Fibroblast of mammary gland (primary cell): ENCODE measurements at places on chromosomes 11 and 22.

- DNase-seq, result no peak
Observed at GRCh38 chr11:71483692-71484091, 30.7 kb downstream of the NADSYN1 start.

DNA sequence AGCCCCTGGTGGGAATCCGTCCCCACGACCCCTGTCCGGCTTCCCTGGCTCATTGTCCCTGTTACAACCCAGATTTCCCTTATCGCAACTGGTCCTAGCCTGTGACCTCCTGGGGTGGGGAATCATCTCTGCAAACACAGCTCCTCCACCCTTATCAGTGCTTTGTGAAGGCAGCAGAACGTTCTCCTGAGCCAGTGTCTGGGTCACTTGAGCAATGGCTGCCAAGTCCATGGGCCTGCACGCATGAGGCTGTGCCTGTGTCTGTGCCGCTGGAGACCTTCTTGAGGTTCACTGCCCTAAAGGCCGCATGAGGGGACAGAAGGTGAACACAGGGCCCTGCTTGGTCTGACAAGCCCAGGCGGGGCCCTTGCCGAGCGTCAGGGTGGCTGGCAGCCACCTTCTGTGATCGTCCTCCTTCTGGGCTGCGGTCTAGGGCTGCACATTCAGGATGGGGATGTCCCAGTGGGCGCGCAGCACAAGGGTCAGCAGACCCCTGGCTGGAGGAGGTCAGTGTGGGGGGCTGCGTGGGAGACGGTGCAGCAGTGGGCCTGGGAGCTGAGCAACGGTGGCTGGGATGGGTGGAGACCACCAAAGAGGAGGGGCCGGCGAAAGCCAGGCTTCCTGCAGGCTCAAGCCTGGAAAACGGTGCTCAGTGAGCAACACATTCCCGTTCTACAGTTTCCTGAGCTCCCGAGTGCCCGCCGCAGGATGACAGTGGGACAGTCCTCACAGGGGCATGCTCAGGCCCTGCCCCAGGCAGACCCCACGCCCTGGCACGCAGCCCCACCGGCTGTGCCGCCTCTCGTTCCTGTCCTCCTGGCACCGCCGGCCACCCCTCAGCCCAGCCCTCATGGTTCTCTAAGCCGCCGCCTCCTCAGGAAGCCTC is 74.1 kb downstream of the CDKN1C start:
- no peak for DNase-seq

DNA sequence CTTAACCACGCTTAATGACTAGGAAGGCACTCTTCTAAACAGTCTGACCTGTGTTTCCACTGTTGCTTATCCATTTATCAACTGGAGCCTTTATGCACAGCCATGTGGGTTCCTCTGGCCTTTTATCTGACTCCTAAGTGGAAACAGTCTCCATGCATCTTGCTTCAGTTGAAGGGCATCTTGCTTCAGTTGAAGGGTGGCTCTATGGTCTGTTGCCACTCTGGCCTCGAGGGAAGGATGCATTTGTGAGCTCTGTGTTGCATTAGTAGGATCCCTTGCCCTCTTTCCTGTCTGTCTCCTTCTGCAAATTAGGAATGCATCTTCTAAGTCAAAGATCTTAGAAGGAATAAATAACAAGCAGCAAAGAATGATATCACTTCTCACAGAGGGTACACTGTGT is 25.8 kb upstream of the C11orf96 start:
- no peak for DNase-seq

DNA sequence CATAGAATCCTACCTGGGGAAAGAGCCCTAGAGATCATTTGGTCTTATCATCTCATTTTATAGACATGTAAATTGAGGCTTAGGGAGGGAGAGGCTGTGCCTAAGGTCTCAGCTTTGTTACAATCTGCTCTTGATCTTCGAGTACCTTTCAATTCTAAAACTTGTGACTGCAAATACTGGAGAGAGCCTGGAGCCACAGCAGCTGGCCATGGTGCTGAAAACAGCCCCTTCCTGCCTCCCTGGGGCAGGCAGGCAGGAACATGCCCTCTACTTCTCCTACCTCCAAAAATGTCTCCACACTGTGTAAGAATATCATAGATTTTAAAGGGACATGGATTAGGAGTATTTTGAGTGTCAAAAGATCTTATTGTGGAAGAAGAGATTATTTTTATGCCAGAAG is 52.2 kb downstream of the C22orf42 start:
- peak; percentile 5 for DNase-seq

GRCh38 chr22:33577862-33578411 is 342.3 kb downstream of the LARGE1 start:
- no peak for DNase-seq

GRCh38 chr11:70247710-70248072 is 22.8 kb upstream of the PPFIA1 start:
- DNase-seq, result no peak

DNA sequence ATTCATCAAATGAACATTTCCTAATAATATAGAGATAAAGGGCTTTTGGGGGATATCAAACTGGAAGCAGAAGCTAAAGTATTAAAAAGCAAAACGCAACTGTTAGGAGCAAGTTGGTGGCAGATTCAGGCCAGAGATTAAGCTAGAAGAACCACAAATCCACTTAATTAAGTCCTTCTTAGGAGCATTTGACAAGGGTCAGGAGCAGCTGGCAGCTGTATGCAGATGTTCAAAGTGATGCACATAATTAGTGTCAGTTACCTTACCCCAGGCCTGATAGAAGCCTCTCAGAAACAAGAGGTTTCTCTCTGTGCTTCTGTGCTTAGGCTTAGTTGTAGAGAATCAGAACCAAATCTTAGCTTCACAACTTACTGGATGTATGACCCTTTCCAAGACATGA is 546.5 kb upstream of the ANO5 start:
- no peak for DNase-seq

- peak; percentile 4 for DNase-seq
Observed at GRCh38 chr11:93329936-93330445, 551 bp upstream of the DEUP1 start.

DNA sequence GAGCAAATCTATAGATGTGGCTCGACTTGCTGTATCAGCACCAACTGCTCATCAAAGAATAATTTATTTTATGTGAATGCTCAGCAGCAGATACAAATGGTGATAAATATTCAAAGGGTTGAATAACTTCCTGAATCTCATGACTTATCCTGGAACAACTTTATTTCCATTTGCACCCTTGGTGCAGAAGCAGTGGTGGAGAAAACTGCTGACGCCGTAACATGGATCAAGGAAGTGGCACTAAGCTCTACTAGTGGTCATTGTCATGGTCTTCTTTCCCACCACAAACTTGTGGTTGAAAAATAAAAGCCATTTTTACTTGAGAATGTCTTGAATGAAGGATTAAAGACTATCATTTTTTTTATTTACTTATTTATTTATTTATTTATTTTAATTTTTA is 14.6 kb downstream of the MARK2 start:
- no peak for DNase-seq

GRCh38 chr22:49111085-49111484 is 716.6 kb downstream of the BRD1 start:
- no peak for DNase-seq

DNA sequence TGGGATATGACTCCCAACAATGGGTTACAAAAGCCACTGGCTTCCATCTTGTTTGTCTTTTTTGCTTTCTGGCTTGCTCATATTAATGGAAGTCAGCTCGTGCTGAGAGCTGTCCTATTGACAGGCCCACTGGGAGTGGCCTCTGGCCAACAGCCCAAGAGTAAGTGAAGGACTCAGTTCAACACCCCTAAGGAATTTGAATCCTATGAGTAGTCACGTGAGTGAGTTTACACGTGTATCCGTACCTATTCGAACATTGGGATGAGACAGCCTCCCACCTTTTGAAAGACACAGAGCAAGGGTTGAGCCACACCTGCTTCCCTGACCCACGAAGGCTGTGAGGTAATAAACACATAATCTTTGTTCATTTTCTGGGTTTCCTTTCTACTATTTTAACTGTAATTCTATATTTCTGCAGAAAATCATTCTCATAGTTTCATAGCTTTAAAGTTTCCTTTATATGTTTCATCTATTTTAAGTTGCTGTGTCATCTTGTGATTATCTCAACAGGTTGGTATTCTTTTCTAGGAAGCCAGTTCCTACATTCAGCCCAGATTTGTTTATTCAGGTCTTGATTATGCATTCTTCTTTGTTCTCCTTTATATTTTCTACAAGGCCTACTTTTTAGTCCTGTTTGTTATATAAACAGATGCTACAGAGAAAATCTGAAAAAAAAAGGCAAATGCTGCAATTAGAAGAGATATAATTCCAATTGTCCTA is 802.3 kb downstream of the CNTN5 start:
- DNase-seq, result no peak

DNA sequence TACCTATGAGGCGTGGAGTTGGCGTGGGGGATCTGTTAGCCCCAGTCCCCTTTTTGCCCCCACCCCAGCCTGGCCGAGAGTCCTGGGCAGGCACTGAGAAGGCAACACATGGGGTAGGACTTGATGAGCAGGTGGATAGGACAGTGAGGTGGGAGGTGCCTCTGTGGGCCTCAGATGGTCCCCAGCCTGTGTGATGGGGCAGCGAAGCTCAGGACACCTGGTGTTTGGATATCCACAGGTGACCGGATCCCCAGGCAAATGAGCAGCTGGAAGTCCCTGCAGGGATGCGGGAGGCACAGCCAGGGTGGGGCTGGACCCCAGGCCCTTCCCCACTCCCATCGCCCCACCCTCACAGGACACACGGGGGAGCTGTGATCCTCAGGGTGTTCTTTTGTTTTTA is 9.7 kb downstream of the FBLN1 start:
- DNase-seq, result no peak

DNA sequence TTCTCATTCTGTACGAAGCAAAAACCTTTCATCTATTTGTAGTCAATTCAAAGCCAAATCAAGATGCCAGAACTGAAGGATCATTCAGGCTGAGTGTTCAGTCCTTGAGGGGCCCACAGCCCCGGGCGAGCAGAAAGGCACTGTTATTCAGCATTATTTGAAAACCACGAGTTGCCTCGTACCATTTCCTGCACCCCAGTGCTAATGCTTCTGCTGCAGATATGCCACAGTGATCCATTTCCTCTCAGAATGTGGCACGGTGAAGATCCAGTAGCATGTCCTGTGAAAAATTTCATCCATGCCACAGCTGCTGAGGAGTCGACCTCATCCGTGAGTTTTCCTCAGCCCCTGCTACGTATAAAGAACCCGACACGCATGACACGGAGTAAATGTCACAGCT is 85.4 kb downstream of the OSBP2 start:
- no peak for DNase-seq

DNA sequence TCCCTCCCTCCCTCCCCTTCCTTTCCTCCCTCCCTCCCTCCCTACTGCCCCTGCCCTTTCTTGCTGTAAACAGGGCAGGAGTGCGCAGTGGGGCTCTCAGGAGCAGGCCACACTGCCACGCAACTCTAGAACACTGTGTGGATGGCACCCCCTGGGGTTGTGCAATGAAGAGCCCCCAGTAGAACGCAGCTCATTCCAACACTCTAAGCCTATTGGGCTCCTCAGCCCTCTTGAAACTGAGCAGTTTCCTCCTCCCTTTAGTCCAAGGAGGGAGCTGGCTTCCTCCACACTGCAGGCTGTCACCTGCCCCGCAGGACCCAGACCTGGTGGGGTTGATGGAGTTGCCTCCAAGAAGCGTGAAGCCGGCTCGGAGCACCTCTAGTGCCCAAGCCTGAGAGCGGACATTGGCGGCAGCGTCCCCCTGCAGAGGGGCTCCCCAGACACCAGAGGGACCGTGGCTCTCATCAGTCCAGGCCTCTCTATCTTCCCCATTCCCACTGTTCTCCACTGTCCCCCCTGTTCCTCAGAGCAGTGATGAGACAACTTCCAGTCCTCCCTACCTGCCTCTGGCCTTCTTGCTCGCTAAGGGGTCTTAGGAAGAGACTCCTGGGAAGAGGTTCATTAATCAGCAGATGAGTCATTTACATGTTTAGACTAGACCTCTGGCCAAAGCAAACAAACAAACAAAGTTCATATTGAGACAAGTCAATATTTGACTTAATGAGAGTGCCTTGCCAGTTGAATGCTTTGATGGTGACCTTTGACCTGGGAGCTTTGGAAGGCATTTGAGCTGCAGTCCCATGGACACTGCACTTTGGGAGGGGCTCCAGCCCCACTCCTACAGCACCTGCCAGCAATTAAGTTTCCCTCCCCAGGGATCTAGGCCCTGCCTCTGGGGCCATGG is 64.0 kb downstream of the RPUSD4 start:
- DNase-seq, result no peak

DNA sequence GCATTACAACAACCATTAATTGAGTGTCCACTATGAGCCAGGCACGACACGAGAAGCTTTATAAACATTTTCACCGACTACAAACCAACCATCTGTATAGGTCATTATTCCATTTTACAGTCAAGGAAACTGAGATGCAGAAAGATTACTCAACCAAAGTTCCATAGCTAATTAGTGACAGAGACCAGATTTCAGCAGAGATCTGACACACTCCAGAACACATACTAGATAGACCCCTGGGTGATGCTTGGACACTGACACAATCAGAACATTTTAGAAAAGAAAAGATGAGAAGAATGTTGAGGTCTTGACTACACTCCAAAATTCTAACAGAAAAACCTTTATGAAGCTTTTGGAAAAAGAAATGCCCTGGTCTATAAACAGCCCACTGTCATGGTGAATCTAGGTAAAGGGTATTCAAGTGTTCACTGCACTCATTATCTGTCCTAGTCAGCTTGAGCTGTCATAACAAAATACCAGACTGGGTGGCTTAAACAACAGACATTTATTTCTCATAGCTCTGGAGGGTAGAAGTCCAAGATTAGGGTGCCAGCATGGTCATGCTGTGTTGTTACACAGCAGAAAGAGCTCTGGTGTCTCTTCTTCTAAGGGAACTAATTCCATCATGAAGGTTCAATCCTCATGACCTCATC is 89.0 kb downstream of the RELT start:
- DNase-seq, result peak; percentile 16

GRCh38 chr11:117465236-117465997 is 137.8 kb downstream of the CEP164 start:
- no peak for DNase-seq

- DNase-seq, result peak; percentile 76
Observed at GRCh38 chr11:59158206-59159068, 13.5 kb upstream of the DTX4 start.

GRCh38 chr11:9568854-9569587 is 4.4 kb upstream of the WEE1 start:
- peak; percentile 90 for DNase-seq

DNA sequence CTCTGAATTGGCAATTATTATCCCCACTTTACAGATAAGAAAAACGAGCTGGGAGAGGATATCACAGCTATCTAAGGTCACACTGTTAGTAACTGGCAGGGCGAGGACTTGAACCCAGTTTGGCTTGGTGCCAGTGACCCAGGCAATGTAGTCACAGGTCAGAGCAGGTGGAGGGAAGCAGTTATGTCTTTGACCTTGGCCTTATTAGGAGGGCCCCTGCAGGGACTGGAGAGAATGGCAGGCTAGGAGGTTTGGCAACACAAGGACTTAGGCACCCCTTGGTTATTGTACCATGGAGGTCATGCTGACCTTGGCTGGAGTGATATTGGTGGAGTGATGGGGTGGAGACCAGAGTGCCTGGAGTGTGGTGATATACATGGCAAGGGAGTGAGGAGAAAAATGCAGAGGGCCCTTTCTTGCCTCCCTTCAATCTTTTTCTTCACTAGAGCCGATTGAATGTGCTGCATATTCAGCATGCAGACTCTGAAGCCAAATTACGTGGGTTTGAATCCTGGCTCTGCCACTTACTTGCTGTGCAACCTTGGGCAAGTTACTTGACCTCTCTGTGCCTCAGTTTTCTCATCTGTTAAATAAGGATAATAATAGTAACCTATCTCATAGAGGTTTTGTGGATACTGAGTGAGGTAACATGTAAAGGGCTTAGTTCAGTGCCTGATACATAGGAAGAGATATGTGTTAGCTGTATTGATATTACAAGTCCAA is 92.7 kb upstream of the TBCEL start:
- no peak for DNase-seq
